ENCODE measurements at places on chromosomes 7 and 10. TPM values are rescaled to one million over a fixed set of nuclear protein-coding genes. Genes with fewer than 3 reads are reported as not detected.
A peak's percentile ranks its signal among the peaks of the same experiment; 100 is the strongest.

GRCh38 chr10:20485554-20485953, 411.6 kb downstream of the NEBL start:
- no peak for DNase-seq

Gene INTS1
- 78.5 TPM for total RNA-seq

DNA sequence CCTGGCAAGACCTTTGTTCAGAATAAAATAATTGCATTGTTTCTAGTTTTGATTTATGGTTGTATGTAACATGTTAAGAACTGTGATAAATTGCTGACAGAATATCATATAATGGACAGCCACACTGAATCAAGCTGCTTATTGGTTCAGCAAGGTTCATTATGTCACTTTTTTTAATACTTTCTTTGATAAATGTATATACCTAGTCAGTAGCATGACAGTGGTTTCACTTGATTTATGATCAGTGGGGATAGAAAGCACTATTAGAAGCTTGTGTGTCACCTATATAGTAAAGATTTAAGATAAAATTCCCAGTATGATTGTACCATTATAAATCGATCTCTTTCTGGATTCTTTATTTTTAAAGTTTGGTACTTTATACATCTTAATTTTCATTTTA, 4.5 kb downstream of the BUB3 start:
- DNase-seq, result no peak

DNA sequence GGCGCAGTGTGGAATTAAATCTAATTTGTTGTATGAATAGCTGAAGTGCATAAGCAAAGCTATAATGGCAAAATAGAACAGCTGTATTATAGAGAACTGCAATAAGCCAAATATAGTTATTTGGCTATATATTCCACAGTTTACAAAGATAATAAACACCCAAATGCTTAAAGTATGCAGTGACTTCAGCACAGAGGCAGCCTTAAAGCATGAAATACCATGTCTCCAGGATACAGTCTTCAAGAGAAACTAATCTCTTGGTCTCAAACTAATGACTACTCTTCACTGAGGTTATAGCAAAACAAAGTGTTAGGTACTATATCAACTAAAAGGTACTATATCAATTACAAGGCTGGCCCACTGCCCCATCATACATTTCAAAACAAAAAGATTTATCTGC, 48.0 kb downstream of the NT5C2 start:
- no peak for DNase-seq

Gene ANKRD61
- total RNA-seq, result not detected

DNA sequence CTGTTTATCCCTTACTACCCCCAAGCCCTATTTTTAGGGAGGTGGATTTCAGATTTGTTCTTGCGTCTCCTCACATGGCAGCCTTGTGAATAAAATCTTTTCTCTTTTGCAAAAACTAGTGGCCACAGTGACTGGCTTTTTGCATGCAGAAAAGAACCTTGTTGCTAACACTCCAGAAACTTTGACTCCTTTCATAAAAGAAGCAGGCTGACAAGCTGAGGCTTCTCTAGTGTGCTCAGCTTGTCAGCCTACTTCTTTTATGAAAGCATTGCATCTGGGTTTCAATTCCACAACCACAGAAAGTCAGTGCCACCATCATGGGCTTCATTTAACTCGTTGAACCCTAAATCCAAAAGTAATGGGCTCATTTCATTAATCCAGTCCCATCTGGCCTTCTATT, 761.0 kb upstream of the COBL start:
- no peak for DNase-seq

Gene SUPV3L1
- total RNA-seq, result 23.5 TPM

GRCh38 chr10:29377333-29377961, 88.6 kb downstream of the LYZL1 start:
- DNase-seq, result peak; percentile 23

GRCh38 chr10:87794285-87794684, 23.7 kb downstream of the ATAD1 start:
- no peak for DNase-seq

Gene MRPS33
- total RNA-seq, result 60.0 TPM

- DNase-seq, result no peak
Observed at GRCh38 chr7:132125872-132126595, 450.2 kb downstream of the PLXNA4 start.

DNA sequence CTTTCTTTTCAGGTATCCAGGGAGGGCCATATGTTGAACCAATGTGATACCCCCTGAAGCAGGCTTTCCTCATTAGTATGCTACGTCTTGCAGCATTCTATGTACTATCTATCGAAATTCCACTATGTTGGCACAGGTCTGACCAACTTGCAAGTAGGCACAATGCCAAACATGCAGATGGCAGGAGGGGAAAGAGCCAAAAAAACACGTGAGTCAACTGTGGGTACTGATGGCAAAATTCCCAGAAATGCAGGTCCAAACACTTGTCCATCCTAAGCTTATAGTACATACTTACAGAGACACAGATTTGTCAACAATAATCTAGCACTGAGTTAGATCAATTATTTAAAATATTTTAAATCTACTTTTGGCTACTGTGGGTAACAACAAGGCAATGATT, 394.9 kb downstream of the DGKB start:
- no peak for DNase-seq

DNA sequence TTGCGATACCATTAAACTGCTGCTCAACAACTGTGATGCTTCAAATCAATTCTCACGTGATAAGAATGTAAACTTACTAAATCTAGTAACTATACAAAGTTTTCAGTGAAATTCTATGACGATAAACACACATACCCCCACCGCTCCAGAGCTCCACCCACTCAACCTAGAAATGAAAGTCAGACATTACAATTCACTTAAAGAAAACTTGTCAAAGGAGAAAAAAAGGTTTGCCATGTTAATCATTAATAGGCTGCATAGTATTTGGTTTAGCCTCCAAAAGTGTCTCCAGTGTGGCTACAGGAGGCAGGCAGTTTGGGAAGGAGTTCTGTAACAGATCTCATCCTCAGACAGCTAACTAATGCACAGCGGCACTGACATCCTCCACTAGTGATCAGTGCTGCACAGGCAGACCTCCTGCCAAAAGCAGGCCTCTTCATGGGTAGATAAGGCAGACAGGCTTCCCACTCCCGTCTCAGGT, 3.1 kb downstream of the HERPUD2 start:
- DNase-seq, result peak; percentile 34

GRCh38 chr7:28168393-28169158, 12.0 kb downstream of the JAZF1 start:
- no peak for DNase-seq

DNA sequence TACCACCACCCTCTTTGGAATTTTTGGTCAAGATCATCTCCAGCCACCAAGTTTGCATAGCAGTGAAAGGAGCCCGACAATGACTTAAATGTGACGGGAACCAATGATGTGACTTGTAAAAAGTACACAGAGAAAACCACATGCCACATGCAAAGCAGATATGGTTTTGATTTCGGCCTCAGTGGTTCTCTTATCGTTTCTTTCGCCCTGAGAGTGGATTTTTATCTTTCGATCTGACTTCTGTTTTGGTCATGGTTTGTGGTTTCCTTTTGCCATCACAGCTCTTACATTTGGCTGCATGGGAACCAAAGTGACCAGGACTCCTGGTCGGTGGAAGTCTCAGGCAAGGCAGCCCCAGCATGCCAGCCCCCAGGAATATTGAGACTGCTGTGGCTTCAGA, 31.5 kb downstream of the TCF7L2 start:
- no peak for DNase-seq

DNA sequence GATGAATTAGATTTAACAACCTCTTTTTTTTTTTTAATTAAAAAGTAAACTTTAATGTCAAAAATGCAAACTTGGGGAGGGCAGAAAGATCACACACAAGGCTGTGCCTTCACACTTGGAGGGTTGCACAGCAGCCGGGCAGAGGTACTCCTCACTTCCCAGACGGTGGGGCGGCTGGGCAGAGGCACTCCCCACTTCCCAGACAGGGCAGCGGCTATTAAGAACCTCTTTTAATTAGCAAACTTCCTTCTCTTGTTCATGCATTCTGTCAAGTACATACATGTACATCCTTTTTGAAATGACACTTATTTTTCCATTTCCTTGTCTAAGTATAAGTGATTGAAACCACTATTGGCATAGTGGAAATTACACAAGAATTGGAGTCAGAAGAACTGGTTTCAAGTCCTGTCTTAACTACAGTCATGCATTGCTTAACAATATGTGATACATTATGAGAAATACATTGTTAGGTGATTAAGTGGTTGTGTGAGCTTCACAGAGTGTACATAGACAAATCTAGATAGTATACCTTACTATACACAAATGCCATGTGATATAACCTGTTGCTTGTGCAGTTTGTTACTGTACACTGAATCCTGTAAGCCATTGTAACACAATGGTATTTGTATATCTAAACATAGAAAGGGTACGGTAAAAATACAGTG, 26.5 kb downstream of the BTRC start:
- DNase-seq, result no peak

DNA sequence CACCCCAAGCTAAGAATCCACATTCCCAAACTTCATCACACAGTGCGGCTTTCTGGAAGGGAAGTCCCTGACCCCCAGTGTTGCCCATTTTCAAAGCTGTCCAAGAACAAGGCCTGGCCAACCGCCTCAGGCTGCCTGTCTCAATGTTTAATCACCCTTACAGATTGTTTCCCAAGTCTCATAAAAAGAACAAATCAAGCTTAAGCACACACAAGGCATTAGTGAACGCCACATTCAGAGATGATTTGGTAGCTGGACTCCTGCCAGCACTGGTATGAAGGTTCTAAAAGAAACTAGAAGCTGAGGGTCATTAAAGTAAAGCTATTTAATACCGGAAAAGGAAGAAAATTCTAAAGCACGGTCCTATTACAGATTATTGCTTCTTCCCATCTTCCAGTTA, 35.6 kb downstream of the C10orf90 start:
- no peak for DNase-seq

GRCh38 chr10:3811291-3811870, 26.4 kb upstream of the KLF6 start:
- peak; percentile 47 for DNase-seq

GRCh38 chr7:32890010-32890792, 1.4 kb downstream of the KBTBD2 start:
- no peak for DNase-seq

DNA sequence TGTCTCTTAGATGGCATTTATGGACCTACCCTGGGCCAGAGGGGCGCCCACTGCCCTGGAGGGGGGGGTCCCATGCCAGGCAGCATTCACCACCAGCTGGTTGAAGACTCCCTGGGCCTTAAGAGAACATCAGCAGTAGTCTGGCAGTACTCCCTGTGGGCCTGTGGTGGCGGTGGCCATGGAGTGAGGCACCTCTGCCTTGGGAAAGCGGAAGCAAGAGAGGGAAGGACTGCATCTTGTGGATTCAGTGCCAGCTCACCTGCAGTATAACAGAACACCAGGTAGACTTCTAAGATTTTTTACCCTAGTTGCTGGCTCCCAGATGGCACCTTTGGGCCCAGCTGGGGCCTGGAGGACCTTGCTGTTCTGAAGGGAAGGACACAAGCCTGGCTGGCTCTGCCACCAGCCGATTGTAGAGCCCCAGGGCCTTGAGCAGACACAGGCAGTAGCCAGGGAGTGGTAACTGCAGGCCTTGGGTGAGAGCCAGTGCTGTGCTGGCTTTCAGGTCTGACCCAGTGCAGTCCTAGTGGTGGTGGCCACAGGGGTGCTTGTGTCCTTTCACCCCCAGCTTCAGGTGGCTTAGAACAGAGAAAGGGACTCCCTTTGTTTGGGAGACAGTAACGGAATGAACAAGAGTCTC, 15.8 kb downstream of the PLAC9 start:
- DNase-seq, result no peak

DNA sequence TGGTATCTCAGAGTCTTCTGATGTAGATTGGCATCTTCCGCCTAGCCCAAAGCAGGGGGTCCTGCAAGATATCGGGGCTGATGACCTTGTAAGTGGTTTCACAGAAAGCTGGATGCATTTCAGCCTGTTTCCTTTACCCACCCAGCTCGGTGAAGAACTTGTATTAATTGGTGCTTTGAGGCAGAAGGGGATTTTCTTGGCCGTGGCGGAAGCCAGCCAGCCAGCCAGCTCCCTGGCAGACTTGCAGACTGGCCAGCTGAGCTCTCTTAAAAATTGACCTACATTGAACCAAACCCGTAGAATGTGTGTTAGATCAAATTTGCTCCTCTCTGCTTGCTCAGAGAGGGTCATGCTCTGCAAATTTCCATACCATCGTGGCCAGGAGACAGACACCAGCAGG, 218.4 kb downstream of the ADAM12 start:
- DNase-seq, result no peak

- no peak for DNase-seq
Observed at GRCh38 chr10:116744885-116745284, 2.5 kb upstream of the HSPA12A start.

Gene SLC29A4
- total RNA-seq, result 23.8 TPM

Gene TRIM50
- not detected for total RNA-seq

Gene FAM25A
- not detected for total RNA-seq

Gene PRSS37
- total RNA-seq, result not detected

Gene CYP2C19
- total RNA-seq, result 0.41 TPM

DNA sequence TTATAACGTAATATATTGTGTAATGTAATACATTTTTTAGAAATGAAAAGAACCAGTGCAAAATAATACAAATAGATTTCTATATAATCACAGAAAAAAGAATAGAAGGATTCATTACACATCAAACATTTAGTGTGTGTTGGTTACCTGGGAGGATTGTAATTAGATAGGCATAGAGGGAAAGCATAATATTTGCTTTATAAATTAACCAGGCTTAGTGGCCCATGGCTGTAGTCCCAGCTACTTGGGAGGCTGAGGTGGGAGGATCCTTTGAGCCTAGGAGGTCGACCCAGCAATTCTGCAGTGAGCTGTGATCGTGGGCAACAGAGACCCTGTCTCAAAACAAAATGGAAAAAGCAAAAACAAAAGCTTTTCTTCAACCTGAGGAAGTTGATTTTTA, 5.0 kb upstream of the CNOT4 start:
- no peak for DNase-seq

DNA sequence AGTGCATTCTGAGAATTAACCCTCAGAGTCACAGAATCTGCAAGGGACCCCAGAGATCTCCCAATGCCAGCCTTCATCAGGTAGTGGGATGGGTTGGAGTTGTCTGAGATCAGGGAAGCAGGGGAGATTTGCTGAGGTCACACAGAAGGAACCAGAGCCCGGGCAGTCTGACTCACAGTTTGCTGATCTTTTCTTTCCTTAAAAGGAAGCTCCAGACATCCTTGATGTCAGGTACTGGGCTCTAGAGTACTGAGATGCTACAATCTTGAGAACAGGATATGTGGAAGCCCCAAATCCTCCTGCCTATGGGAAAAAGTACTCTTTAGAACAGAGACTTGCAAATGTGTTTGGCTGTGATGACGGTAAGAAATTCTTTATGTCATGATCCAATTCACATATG, 706 bp downstream of the TBATA start:
- DNase-seq, result no peak

Gene KMT2C
- total RNA-seq, result 31.5 TPM

Gene NAT16
- not detected for total RNA-seq

DNA sequence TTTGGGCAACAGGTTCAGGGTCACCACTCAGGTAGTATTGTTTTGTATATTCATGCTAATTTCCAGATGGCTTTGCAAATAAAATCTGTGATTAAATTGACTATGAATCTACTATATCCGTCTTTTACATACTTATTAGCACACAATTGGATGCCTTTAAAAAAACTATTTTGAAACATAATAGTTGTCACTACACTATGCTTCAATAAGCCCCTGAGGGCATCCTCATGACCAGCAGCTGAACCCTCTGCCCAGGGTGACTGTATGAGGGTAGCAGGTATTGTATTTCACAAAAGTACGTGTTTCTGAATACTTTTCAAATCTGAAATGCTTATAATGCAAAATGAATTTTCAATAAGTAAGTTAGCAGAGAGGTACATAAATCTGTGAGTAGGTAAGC, 97.3 kb downstream of the DNAH11 start:
- no peak for DNase-seq

GRCh38 chr7:114158275-114158674, 239.5 kb upstream of the PPP1R3A start:
- DNase-seq, result peak; percentile 12

Gene SPDYE3
- total RNA-seq, result not detected
